ENCODE measurements at places on chromosomes 5 and 9. TPM values are rescaled to one million over a fixed set of nuclear protein-coding genes. Genes with fewer than 3 reads are reported as not detected.

Gene GFI1B
- not detected for total RNA-seq

Gene SLC24A2
- total RNA-seq, result not detected

Gene LIFR
- 0.35 TPM for total RNA-seq

Gene GTF2H2
- total RNA-seq, result 38.8 TPM
